ENCODE measurements at places on chromosomes 4 and X.

DNA sequence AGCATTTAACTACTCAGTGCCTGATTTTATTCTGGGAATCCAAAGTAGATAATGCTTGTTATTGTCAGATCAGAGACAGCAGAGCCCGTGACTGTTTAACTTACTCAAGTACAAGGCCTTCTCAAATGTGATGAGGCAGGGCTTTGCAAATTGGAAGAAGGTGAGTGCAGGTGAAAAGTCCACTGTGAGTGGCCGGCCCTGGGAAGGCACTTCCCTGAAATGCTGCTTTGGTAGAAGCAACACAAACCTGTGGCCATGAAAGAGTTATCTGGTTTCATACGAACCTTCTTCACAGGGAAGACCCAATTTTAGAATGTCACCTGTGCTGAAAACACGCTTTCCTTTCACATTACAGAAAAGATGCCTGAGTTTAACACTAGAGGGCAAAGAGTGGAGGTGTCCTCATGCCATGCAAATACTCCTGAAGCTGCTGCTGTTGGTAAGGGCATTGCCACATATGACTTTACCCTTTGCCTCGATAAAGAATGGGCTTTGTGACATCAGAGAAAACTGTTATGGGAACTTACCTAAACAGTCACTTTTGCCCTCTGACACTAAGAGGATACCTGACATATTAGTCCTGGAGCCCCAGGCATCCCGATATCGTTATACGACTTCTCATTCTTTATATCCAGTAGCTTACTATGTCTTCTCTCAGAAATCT is 8.0 kb downstream of the PPARGC1A start:
- no peak for DNase-seq

DNA sequence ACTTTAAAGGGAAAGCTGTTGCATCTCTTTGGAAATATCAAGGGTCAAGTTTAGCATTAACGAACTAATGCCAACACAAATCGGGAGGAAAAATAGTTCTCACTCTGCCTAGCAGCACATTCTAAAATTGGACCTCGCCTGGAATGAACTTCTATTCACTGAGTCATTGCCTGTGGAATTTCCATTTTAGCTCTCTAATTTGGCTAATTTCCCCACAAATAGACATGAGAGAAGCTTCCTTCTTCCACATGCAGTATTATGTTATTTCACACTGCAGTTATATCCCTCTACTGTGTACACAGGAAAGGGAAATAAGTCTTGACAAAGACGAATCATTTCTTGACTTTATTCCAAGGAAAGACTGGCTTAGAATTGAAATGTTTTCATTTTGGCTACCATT is 9.3 kb downstream of the ZXDA start:
- no peak for DNase-seq

DNA sequence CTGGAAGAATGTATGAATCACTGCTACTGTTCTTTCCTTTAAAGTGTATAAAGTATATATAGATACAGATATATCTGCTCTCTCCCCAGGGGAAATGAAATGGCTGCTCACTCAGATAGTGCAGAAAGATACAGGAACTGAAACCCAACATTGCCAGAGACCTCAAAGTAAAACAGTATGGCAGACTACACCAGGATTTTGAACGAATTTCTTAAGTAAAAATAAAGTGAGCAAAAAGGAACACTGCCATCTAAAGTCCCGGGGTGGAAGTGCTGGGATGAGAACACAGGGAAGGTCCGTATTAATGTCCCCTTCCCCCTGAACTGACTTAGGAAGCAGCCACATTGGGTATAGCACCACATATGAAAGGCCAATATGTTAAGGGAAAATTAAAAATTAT is 93.4 kb downstream of the TMA16 start:
- DNase-seq = no peak

- no peak for DNase-seq
Measured at GRCh38 chrX:794311-794710, 163.7 kb downstream of the SHOX start.

- no peak for DNase-seq
Measured at GRCh38 chr4:7524843-7525242, 90.1 kb upstream of the PSAPL1 start.

All from CD4-positive, alpha-beta memory T cell (primary cell).